ENCODE measurements at places on chromosomes 5 and 9.

GRCh38 chr5:29993286-29993685, 1200.2 kb upstream of the CDH6 start:
- no peak for DNase-seq

- DNase-seq: no peak
These were observed 121.8 kb upstream of the LMX1B start for GRCh38 chr9:126491949-126492348.

- no peak for DNase-seq
These were observed 28.6 kb downstream of the SPRY4 start for GRCh38 chr5:142295960-142296860.

- DNase-seq: peak; percentile 82
These were observed 9.5 kb upstream of the NFIL3 start for GRCh38 chr9:91433180-91433579.

GRCh38 chr9:124251605-124252378, 6.0 kb upstream of the NEK6 start:
- DNase-seq: peak; percentile 88
